ENCODE measurements at places on chromosomes 4 and X. TPM values are rescaled to one million over a fixed set of nuclear protein-coding genes. Genes with fewer than 3 reads are reported as not detected.

The SMIM31 gene
- not detected for total RNA-seq

The SPANXN4 gene
- total RNA-seq = not detected

The NHS gene
- total RNA-seq = 5.1 TPM

The SSX2B gene
- total RNA-seq = 0.98 TPM

The MAGEE1 gene
- 0.15 TPM for total RNA-seq

The JADE3 gene
- 8.6 TPM for total RNA-seq

The TRIM60 gene
- not detected for total RNA-seq

The RNF212 gene
- 25.2 TPM for total RNA-seq

All from M059J (cell line).